NCI-H1417 (cell line): ENCODE measurements at places on chromosomes 16 and 17.
A peak's percentile ranks its signal among the peaks of the same experiment; 100 is the strongest.

DNA sequence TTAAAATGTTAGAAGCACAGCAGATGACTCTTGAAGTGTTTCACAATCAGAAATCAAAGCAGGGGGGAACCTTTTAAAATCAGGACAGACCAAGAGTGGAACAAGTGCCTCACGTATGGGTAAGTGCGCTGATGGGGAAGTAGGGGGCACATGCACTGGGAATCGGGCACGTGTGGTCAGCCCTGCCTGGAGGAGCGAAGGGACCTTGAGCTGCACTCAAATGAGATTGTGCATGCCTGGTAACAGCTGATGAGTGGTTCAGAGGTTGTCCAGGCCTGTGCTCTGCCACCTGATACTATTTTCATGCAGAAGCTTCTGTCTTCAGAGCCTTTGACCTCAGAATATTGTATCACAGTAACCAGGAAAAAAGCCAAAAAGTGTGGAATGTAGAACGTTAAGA, 13.7 kb upstream of the XYLT2 start:
- no peak for DNase-seq

DNA sequence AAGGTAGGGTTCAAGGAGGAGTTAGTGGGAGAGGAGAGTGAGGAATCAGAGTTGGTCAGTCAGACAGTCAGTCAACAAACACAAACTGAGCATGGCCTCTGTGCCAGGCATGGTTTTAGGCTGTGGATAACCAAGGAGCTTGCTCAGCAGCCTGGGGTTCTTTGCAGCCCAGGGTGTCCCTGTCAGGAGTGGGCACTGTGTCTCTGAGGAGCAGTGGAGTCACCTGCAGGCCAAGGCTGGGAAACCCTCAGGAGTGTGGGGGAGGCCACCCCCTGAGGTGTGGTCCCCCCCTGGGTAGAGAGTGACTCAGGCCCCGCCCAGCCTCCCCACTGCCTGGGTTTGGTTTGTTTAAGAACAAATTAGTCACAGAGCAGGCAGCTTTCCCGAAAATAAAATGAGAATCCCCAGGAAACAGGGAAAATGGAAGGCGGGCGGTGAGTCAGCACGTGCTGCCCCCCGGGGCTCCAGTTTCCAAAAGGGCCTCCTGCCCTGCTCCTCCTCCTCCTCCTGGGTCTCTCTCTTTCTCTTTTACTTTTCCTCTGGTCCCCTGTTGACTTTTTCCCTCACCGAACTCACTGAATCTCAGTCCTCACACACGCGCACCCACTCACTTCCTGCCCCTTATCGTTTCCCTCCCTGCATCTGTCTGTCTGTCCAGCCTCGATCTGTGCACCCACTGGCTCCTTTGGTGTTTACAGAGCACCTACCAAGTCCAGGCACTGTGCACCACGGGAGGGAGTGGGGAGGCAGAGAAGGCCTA, 44.3 kb downstream of the SOCS3 start:
- DNase-seq: no peak

DNA sequence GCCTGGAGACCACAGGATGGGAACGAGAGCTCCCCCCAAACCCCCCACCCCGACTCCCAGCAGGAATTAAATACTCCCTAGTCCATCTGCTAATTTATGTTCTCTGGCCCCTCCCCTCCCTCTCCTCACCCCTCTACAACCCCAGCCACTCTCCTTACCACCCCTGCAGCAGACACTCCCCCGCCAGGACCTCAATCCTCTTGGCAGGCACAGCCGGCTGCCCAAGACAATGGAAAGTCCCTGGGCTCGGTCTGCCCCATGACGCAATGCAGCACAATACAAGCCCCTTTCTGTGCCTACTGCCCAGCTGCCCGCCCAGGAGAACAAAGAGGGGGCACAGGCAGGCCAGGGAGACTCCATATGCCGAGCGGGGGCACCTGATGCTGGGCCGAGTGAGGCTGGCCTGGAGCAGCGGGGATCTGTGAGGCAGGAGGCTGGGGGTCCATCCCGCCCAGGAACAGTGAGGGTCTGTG, 30.3 kb upstream of the CDC42EP4 start:
- peak; percentile 79 for DNase-seq

DNA sequence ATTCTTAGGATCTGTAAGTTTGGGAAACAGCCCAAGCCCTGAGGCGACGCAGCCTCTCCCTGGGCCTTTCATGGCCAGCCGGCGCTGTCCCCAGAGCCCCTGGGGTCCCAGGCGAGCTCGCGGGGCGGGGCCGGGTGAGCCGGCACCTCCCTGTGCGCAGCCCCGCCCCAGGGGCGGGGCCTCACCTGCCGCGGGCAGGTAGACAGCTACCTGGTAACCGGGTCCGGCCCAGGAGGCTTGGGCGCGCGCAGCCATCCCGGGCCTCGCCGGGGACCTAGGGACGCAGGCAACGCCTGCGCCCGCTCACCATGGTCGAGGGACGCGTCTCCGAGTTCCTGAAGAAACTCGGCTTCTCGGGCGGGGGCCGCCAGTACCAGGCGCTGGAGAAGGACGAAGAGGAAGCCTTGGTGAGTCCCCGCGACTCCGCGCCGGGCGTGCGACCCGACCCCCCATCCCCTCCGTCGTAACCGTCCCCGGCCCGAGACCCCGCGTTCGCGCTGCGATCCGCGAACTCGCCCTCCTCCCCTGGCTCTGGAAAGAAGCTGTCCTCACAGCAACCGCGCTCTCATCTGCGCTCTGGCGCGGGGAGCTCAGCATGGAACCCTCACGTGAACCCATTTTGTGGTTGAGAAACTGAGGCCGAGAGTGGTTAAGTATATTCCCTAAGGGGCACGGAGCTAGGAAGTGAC, at the start of gene ATP2C2:
TSS of gene ATP2C2 (plus strand) at position 231 of the 689 bp plus-strand sequence. CDS start at position 309, 78 bp downstream.
- peak; percentile 74 for DNase-seq

GRCh38 chr16:8931859-8932258, 31.8 kb downstream of the USP7 start:
- DNase-seq: no peak
